C1 segment of cervical spinal cord (tissue), 14 donors: ENCODE measurements at places on chromosomes 7 and 10.
A peak's percentile ranks its signal among the peaks of the same experiment; 100 is the strongest.

DNA sequence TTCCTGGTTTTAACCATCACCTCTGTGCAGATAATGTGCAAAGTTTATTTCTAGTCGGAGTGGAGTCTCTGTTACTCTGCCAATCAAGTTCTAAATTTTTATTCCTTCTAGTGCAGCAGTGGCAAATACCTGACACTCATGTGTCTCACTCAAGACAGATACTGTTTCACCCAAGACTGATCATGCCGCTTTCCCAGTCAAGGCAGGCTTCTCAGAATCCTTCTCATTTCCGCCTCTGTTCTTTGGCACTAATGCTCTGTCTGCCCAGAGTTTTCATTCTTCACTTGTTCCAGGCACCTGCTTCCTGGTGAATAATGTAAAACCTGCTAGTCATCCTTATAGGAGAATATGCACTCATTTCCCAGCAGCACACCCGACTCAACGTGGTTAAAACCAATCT is 24.7 kb downstream of the MET start:
- no peak for DNase-seq

DNA sequence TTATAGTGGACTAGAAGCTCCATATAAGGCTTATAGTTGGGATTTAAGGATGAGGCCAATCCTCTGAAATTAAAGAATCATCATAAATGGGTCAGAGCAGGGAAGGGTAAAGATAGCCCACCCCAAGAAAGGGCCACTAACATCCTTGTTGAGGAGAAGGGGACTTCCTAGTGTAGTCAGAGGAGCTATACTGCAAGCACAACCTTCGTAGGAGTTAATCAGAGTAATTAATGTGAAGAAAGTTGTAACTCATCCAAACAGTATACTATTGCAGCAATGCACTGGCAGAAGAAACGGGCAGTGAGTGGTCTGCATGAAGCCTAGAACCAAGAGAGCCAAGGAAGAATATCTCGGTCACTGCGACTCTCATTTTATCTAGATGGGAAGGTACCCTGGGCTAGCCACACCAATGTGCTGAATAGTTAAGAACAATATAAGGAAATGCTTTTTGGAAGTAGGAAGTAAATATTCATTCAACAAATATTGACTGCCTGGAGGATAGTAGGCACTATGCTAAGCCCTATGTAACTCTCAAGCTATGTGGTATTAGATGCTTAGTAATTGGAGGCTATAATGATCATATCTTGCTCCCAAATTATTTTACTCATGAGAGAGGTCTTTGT is 13.3 kb downstream of the OTUD1 start:
- DNase-seq = no peak

- DNase-seq = no peak
Measured at GRCh38 chr10:19046679-19047078, 1.9 kb upstream of the MALRD1 start.

DNA sequence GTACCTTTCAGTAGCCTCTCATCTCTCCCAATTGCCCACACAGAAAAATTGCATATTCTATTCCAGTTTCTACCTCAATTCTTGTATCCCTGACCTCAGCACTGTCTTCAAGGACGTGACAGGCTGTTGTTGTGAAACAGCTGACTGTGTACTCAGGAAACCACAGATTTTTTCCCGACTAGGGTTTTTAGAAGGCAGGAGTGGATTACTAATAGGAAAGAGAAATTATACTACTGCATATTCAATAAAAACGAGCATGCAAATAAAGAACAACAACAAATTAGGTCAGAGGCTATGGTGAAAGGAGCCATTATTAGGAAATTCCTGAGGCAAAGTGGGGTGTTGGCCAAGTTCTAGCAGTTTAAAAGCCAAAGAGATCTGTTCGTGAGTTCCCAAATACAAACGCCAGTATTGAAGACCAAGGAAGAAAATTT is 93.4 kb downstream of the DOCK4 start:
- no peak for DNase-seq

DNA sequence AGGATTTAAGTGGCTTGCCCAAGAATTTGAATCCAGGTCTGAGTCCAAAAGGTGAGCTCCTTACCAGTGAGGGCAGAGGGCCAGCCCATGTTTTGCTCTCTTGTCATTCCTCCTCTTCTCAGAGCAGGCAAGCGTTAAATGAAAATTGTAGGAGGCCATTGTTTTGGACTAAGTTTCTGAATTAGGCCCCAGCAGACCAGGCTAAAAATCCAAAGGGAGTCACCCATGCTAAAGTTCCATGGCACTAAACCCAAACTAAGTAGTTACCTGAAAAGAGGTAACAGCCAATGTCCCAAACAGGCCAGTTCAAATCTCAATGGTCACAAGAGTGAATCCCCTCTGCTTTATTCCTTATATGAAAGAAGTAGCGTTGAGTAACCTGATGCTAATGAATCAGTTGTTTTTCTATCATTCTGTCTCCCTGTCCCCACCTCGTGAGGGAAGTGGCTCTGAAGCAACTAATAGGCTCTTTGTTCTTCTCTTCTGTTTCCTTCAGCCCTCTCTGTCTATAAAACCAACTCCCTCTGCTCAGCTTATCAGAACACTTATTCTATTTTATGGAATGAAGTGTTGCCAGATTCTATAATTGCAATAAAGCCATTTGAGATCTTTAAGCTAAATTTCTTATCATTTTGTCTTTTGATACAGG is 17.5 kb upstream of the CDH23 start:
- DNase-seq = no peak

GRCh38 chr10:52740913-52741675 is 31.5 kb downstream of the MBL2 start:
- no peak for DNase-seq

DNA sequence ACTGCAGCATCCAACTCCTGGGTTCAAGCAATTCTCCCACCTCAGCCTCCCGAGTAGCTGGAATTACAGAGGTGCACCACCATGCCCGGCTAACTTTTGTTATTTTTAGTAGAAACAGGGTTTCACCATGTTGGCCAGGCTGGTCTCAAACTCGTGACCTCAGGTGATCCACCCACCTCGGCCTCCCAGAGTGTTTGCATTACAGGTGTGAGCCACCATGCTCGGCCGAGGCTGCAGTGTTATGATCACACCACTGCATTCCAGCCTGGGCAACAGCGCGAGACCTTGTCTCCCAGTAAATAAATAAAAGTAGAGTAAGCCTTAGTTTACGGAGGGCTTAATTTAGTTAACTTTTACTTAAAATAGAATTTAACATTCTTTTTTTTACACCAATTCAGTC is 23.7 kb upstream of the IGF2BP3 start:
- DNase-seq = no peak

DNA sequence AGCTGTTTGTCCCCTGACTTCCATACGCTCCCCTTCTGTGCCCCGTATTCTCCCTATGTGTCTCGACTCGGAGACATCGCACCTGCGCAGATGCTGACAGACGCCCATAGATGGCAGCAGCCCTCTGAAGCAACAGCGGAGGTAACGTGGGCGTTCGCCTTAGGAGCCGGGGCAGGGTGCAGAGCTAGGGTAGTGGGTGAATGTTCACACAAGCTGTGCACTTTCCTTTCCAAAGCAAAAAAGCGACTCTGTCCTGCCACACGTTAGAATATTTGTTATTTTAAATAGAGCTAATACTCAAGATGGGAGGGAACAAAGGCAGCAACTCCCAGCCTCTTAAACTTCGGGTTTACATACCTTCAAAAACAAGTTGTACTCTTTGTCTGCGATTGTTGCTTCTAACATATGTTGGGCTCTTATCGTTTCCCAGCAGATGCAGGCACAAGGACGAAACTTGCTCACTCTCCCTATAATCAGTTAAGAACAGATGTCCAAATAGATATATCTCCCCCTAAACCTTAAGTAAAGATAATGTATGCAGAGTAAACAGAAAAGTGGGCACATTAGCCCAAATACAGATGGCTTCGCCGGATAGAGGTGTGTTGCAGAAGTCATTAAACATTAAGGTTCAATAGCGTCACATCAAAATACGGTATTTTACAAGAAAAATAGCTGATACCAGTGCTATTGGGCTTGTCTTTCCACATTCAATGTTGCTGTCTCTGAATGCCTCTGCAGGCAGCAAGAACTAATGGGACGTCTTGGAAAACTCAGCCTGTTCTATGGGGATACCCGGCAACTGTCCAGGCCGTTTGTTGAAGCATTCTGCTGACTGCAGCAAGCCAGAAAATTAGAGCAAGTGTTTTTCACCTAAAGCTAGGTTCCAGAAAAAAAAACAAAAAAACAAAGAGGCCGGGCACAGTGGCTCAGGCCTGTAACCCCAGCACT is 340.3 kb upstream of the PRKCQ start:
- peak; percentile 53 for DNase-seq

DNA sequence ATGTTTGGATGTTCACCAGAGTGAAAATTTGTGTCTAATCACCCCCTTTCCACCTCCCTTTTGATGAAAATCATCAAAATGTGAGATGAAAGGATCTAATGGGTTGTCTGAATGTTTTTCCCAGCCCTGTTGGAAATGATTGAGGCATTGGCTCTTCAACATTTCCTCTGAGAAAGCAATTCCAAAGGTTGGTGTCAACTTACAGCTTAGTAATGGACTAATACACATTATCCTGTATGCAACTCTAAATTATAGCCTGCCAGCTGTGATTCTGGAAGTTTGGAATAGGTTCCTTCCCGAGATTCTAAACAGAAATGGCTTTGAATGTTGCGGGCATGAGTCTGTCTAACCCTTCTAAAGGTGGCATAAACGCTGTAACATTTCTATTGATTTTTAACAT is 152.9 kb downstream of the DYNC1I1 start:
- no peak for DNase-seq

DNA sequence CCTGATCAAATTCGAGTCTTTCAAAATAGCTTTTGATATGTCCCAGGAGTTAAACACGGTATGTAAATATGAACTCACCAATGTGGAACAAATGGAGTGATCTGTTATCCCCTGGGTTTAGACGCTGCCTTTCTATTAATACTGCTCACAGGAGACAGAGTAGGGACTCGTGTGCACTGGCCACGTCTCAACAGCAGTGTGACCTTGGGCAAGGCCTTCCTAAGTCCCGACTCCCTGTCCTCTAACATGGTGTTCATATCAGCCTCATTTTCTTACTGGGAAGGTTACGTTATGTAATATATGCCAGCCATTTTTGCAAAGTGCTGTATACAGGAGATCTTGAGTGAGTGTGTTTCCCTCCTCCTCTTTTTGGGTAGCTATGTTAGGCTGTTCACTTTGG is 1.8 kb downstream of the WDR37 start:
- DNase-seq = no peak

GRCh38 chr10:436911-437665 is 252.4 kb downstream of the DIP2C start:
- DNase-seq = no peak

DNA sequence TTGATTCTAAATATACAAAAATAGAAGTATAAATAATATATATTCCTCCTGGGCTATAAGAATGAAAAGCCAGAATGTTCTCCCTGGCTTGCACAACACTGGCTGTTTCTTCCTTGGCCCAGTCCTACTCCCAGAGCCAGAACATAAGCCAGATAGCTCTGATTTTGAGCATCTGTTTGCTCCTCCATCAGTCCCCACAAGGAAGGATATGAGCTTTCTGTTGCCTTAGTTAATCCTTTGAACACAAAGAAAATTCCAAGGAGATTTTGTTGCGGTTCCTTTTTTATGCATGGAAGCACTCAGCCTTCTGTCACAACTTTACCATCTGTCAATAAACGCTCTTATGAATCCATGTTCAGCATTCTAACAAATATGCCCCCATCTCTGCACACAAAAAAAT is 361.8 kb downstream of the IPMK start:
- DNase-seq = no peak

DNA sequence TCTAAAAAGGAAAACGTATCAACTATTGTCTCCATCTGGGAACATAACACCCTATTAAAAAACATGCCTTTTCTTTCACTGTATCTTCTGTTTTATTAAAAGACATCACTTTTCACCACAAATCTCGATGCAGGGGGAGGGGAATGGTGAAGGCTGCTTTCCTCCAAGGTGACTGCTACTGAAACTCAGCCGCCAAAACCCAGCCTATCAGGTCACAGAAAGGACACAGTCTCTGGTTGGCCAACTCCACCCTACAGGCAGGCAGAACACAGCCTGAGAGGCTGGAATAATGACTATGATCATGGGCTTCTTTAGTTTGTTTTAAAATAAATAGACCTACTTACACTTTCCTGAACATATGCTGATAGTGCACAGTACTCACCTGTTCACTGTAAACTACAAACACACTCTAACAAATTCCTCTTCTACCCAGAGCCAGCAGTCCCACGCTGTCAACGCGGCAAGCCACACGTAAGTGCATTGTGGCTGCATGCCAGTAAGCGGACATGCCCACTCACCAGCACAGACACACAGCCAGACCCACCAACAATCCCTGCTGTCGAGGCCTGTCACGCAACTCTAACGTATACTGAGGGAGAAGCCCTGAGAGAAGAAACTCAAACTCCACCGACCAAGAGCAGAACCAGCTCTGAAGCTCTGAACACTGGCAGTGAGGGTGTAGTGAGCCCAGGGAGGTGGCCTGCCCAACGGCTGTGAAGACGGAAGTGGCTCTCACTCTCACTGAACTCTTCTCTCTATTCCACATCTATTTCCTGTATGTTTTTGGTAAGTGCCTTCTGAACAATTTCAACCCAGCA is 41.8 kb downstream of the NCAPG2 start:
- DNase-seq = no peak

GRCh38 chr10:24502801-24503460 is 220.8 kb downstream of the ARHGAP21 start:
- DNase-seq = no peak

GRCh38 chr10:87991946-87992345 is 128.5 kb downstream of the PTEN start:
- DNase-seq = no peak

GRCh38 chr10:98388101-98388655 is 26.8 kb downstream of the PYROXD2 start:
- no peak for DNase-seq

DNA sequence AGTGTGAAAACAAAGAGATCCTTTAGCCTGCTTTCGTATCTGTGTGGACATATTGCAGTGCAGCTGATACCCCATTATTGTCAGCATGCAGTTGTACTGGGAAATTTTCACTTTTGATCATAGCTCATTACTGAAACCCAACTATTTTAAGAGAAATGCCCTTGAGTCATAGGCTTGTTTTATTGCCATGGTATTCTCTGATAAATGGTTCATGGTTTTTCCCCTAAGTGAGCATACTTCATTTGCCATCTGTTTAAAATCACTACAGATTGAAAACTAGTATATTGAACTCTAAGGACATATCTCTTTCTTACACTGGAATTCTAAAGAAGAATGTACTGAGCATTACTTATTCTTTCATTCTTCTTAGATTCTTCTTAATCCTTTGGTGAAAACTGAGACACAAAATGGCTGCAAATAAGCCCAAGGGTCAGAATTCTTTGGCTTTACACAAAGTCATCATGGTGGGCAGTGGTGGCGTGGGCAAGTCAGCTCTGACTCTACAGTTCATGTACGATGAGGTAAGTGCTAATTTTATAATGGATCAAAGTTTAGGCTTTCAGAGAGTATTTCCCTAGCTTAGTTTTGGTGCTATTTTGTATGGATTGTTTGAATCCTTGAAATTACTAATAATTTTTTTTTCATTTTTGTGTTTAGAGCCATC is 63.0 kb downstream of the RALA start:
- DNase-seq = no peak

GRCh38 chr10:91816981-91817380 is 18.8 kb downstream of the TNKS2 start:
- no peak for DNase-seq

GRCh38 chr10:119207713-119208552 is 562 bp downstream of the GRK5 start:
- DNase-seq = peak; percentile 75

- no peak for DNase-seq
Measured at GRCh38 chr10:79628988-79629954, 18.5 kb downstream of the SFTPA1 start.

GRCh38 chr10:76301950-76302349 is 870.5 kb downstream of the LRMDA start:
- DNase-seq = no peak
